ENCODE measurements at places on chromosomes 12 and 14. TPM values are rescaled to one million over a fixed set of nuclear protein-coding genes. Genes with fewer than 3 reads are reported as not detected.

ART4 gene
- not detected for total RNA-seq

EML1 gene
- total RNA-seq: 0.59 TPM

ADGRD1 gene
- not detected for total RNA-seq

SRRM4 gene
- not detected for total RNA-seq

TPPP2 gene
- total RNA-seq: not detected

SINHCAF gene
- 103 TPM for total RNA-seq

TAS2R46 gene
- total RNA-seq: 1.6 TPM

SERPINA9 gene
- total RNA-seq: not detected

EGLN3 gene
- total RNA-seq: 1.1 TPM

DNA sequence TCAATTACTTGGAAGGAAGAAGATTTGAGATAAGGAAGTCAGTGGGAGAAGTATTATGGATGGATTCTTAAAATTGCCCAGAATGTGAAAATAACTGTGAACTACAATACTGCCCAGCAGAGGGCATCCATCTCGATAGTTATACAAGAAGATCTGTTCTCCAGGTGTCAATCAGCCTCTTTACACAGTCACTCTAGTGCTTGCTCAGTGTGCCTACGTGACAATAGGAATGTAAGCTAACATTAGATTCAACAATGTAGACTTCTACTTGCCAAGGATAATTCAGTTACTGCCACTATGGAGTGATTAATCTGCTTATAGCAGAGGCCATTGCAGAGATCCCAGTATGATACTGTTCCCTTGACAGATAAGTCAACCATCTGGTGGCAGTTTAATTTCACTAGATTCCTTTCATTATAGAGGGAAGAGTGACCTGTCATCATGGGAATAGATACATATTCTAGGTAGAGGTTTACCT lies 10.6 kb upstream of the MAP4K5 start:
- no peaks in the 10 kb centered on the region for H3K36me3 ChIP-seq
- DNase-seq: no peak
- no peaks in the 10 kb centered on the region for H3K4me1 ChIP-seq
- H3K27ac ChIP-seq: no peak overlapping the region
- no peaks in the 10 kb centered on the region for H3K27me3 ChIP-seq

GRCh38 chr14:51131516-51131915 lies 36.6 kb upstream of the TRIM9 start:
- H3K4me3 ChIP-seq: no peak overlapping the region
- no peaks in the 10 kb centered on the region for H3K4me1 ChIP-seq
- H3K27me3 ChIP-seq: peaks cover 9% of the 10 kb centered on the region
- no peak overlapping the region for H3K27ac ChIP-seq

DNA sequence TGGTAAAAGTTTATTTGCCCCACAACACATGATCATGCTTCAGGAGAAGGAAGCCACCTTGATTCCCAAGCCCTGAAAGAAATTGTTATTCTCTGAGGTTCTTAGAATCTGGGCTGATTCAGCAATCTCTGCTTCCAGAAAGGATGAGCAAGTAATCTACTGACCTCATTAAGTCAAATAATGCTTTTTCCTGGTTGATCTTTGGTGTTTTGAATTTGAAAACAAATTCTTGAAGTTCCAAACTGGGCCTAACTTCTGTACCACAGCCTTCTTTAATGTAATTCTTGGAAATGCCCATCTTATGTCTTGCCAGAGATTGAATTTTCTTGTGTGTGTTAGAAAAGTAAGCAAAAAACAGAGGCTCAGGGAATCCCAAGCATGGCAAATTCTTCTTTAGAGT lies 319.2 kb upstream of the DDHD1 start:
- no peak for DNase-seq
- no peak overlapping the region for H3K4me3 ChIP-seq
- H3K4me1 ChIP-seq: no peaks in the 10 kb centered on the region
- H3K36me3 ChIP-seq: no peaks in the 10 kb centered on the region
- no peak overlapping the region for H3K27ac ChIP-seq

GRCh38 chr14:55126932-55127459 lies 2.1 kb upstream of the LGALS3 start:
- peaks cover 16% of the 10 kb centered on the region for H3K27me3 ChIP-seq
- H3K27ac ChIP-seq: no peak overlapping the region
- peaks cover 39% of the 10 kb centered on the region for H3K4me1 ChIP-seq
- no peaks in the 10 kb centered on the region for H3K36me3 ChIP-seq

GRCh38 chr14:96894966-96895365 lies 97.8 kb downstream of the VRK1 start:
- H3K4me1 ChIP-seq: no peaks in the 10 kb centered on the region
- no peak overlapping the region for H3K27ac ChIP-seq
- no peaks in the 10 kb centered on the region for H3K27me3 ChIP-seq
- DNase-seq: no peak

DNA sequence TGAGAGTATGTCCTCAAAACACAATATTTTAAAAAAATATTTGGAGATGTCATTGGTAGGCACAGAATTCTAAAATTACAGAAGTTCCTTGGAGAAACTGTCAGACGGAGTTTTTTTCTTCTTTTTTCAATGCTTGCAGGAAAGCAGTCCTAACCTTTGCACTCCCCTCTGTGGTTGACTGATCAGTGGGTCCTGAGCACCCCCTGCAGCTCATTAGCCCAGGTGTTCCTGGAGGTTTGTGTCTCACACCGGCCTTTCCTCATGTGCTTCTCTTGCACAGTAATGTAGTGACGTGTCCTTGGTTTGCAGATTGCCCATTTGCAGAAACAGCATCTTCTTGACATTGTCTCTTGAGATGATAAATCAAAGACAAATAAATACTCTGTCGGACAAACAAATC lies 513.0 kb downstream of the TMEM121 start:
- H3K36me3 ChIP-seq: no peaks in the 10 kb centered on the region
- no peak overlapping the region for H3K27ac ChIP-seq
- peaks cover 3% of the 10 kb centered on the region for H3K27me3 ChIP-seq
- H3K4me3 ChIP-seq: no peak overlapping the region
- DNase-seq: peak; percentile 64

DNA sequence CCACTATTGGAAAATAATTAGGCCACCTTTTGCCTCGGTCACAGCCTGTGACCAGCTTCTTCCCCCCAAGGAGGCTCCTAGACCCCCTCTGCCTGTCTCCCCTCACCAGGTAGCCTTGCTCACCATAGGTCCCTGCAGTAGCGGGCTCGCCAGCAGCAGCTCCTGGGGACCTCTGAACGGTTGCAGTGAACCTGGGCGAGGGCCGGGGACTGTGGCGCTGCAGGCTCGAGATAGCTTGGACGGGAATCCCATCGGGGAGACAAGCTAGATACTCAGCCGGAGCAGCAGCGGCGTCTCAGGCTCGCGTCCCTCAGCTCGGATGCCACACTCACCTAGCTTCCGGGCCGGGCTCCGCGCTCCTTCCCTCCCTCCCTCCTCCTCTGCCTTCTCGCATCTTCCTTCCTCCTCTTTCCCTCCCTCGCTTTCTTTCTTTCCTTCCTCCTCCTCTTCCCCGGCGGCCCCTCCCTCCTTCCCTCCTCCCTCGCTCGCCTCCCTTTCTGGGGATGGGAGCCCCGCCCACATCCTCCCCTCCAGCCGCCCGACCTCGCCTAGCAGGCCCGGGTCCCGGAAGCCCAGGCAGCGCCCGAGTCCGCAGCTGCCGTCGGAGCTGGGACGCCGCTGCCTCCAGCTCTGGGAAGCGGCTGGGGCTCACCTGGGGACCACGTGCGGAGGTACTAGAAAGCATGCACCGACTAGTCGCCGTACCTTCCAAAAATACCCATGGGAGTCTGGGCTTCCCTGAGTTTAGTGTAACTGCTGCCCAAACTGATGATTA lies at the start of gene BMP4:
Gene BMP4 (minus strand): TSS at position 399 of the 775 bp plus-strand sequence. CDS start 4,603 bp downstream, outside the sequence.
- H3K4me1 ChIP-seq: peaks cover 34% of the 10 kb centered on the region
- H3K36me3 ChIP-seq: no peaks in the 10 kb centered on the region
- peaks cover 49% of the 10 kb centered on the region for H3K27me3 ChIP-seq
- DNase-seq: no peak

GRCh38 chr14:104894331-104895206 lies 29.5 kb downstream of the CEP170B start:
- no peaks in the 10 kb centered on the region for H3K27me3 ChIP-seq
- H3K4me1 ChIP-seq: no peaks in the 10 kb centered on the region
- no peak overlapping the region for H3K27ac ChIP-seq
- DNase-seq: no peak

DNA sequence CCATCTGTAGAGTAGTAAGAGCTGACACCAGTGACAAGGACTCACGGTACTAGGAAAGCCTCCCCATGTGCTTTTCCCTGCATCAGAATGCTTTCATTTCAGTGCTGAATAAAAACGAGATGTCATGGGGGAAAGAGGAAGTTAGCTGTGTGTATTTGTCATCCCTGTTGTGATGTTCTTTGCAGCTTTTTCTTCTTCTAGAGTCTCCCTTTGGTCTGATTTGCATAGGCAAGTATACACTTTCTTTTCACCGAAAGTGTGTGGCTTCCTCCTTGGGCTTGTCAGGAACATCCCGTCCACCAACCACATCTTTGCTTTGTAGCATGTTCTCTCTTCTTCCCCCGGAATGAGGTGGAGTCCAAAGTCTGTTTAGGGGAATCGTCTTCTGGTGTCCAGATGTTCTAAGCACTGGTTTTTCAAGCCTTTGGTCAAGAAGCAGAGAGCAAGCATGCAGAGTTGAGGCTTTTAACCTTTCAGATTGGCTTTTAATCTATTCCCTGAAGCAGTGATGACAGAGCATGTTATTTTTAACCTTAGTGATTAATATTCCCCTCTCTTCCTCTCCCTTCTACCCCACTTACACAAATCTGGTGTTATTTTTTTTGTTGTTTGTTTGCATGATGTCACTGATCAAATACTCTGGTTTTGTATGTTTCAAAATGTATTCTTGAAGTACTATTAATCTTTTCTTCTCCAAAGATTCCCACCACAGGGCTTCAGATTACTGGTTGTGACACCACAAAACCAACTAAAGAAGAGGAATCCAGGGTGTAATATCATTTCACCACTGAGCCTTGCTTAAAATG lies 163.4 kb downstream of the SAMD4A start:
- H3K36me3 ChIP-seq: no peaks in the 10 kb centered on the region
- peaks cover 5% of the 10 kb centered on the region for H3K4me1 ChIP-seq
- H3K27ac ChIP-seq: no peak overlapping the region

DNA sequence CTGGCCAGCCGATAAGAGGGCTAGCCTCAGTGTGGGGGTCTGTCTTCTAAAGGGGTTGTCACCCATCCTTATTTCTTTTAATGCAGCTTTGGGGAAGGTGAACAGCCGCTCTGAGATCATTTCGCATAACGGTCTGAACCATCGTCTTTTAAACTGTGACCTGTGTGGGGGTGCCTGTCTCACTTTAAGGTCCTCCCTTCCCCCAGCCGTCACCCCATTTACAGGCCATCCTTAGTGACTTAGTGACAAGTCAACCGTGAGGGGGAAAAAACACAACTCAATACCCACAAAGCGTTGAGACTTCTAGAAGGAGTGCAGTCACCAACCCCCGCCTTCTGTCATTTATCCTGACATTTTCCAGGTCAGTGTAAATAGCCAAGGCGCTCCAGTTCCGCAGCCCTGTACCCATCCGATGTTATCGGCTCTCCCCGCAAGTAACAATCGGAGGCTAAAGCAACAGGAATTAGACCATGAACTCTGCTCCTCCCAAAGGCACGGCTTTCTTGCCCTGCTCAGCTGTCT lies 505 bp upstream of the DENND5B start:
- H3K4me1 ChIP-seq: peaks cover 13% of the 10 kb centered on the region
- peak overlapping the region; percentile 24 for H3K4me3 ChIP-seq
- DNase-seq: no peak
- no peak overlapping the region for H3K27ac ChIP-seq

DNA sequence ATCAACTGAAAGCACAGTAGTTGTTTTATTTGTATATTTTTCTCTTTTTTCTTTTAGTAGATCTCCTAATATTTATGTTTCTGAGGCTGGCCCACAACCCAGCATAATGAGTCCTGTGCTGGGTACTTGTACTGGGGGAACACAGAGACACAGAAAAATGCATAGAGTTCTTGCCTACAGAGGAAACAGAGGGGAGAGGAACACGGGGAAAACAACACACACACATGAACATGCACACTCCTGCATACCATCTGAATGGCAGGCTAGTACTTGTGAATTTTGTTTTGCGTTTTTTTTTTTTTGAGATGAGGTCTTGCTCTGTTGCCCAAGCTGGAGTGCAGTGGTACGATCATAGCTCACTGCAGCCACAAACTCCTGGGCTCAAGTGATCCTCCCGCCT lies 21.3 kb downstream of the PITPNM2 start:
- no peak for DNase-seq
- peaks cover 20% of the 10 kb centered on the region for H3K4me1 ChIP-seq
- no peaks in the 10 kb centered on the region for H3K36me3 ChIP-seq
- H3K27me3 ChIP-seq: no peaks in the 10 kb centered on the region
- no peak overlapping the region for H3K27ac ChIP-seq

DNA sequence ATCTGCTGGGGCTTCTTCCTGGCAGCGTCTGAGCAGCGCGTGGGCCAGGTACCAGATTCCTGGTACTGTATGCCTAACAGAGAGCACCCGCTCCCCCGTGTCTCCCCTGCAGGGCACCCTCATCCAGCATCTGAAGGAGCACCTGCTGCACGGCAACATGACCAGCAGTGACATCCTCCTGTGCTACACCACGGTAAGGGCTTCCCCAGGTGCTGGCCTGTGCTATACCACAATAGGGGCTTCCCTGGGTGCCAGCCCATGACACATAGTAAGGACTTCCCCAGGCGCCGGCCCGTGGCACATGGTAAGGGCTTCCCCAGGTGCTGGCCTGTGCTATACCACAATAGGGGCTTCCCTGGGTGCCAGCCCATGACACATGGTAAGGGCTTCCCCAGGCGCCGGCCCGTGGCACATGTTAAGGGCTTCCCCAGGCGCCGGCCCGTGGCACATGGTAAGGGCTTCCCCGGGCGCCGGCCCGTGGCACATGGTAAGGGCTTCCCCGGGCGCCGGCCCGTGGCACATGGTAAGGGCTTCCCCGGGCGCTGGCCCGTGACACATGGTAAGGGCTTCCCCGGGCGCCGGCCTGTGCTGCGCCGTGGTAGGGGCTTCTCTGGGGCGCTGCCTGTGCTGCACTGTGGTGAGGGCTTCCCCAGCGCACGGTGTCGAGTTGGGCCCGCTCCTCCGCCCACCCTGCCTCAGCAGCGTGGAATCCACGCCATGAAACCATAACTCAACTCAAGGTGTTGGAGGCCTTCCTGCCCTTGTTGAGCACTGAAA lies 49.3 kb downstream of the AACS start:
- H3K27ac ChIP-seq: no peak overlapping the region
- no peaks in the 10 kb centered on the region for H3K27me3 ChIP-seq
- no peaks in the 10 kb centered on the region for H3K4me1 ChIP-seq
- peaks cover 9% of the 10 kb centered on the region for H3K36me3 ChIP-seq
- no peak for DNase-seq
- no peak overlapping the region for H3K4me3 ChIP-seq

DNA sequence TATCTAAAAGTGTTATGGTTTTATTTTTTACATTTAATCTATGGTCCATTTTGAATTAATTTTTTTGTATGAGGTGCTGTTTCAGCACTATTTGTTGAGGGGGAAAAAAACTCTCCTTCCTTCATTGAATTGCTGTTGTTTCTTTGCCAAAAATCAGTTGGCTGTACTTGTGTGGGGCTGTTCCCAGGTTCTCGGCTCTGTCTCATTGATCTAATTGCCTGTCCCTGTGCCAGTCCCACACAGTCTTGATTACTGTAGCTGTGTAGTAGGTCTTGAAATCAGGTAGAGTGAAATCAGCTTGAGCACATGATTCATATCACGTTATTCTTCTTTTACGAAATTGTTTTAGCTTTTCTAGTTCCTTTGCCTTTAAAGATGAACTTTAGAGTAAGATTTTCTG lies 109.7 kb downstream of the ADGRD1 start:
- H3K4me1 ChIP-seq: no peaks in the 10 kb centered on the region
- H3K27ac ChIP-seq: no peak overlapping the region
- H3K36me3 ChIP-seq: no peaks in the 10 kb centered on the region
- no peak for DNase-seq
- no peak overlapping the region for H3K4me3 ChIP-seq
